AG10803 (cell line): ENCODE measurements at places on chromosomes 16 and 17.
A peak's percentile ranks its signal among the peaks of the same experiment; 100 is the strongest.

DNA sequence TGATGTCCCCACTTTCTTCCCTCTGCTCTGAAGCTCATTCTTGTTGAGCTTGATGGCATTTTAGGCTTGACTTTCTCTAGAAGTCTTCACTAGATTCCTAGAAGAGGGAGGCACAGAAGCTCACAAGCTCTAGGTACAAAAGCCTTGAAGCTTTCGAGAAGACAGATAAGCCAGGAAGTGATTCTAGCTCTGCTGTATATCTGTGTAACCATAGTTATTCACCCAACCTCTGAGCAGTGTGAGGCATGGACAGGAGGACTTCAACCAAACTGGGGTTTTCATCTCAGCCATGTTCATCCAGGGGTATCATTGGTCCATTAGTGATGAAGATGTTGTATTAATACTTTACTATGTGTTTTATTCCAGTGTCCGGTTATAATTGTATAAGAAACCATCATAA, 299.7 kb downstream of the CDH13 start:
- no peak for DNase-seq

DNA sequence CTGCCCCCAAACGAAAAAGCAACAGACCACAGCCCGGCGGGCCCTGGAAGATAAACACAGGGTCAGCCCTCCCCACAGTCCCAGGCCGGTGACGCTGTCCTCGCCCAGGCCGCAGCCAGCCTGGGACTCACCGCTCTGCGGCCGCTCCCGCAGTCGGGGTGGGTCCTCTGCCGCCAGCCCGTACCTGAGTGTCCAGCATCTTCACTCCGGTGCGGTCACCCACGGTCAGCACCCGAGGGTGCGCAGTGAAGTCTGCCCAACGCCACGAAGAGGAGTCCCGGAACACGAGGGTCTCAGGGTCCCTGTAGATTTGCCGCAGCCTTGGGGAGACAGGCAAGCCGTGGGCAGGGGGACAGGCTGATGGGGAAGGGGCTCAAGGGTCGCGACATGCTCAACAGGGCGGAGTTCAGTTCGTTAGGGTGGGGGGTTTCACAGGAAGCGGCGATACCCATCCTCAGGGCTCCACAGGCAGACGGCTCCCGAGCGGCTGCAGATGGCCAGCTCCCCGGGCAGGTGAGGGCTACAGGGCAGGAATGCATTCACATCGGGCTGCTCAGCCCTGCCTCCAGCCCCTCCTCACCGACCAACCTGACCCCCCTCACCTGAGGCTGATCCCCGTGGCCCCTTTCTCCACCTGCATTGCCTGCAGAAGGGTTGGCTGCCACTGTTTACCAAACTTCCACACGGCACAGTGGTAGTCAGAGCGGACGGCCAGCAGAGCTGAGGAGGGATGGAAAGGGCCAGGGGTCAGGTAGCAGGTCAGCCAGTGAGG, 5.5 kb downstream of the TAF1C start:
- no peak for DNase-seq

DNA sequence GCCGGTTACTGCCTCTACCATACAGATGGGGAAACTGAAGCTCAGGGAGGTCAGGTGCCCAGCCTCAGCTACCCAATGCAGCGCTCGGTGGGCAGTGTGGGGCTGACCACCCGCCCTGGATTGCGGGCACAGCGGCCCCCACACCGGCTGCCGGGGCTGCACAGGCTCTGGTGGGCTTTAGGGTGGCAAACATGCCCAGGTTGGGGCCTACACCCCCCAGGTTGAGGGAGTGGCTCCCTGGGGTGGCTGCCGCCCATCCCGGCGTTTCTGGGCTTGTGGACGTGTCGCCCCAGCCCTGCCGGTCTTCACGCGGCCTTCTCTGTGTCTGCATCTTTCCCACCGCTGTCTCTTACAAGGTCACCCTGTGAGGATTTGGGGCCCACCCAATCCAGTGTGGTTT, 40.9 kb upstream of the SSTR5 start:
- no peak for DNase-seq

GRCh38 chr17:38602453-38602852, 3.3 kb downstream of the SRCIN1 start:
- DNase-seq: peak; percentile 23

GRCh38 chr16:48950184-48950583, 331.5 kb downstream of the CBLN1 start:
- peak; percentile 28 for DNase-seq

DNA sequence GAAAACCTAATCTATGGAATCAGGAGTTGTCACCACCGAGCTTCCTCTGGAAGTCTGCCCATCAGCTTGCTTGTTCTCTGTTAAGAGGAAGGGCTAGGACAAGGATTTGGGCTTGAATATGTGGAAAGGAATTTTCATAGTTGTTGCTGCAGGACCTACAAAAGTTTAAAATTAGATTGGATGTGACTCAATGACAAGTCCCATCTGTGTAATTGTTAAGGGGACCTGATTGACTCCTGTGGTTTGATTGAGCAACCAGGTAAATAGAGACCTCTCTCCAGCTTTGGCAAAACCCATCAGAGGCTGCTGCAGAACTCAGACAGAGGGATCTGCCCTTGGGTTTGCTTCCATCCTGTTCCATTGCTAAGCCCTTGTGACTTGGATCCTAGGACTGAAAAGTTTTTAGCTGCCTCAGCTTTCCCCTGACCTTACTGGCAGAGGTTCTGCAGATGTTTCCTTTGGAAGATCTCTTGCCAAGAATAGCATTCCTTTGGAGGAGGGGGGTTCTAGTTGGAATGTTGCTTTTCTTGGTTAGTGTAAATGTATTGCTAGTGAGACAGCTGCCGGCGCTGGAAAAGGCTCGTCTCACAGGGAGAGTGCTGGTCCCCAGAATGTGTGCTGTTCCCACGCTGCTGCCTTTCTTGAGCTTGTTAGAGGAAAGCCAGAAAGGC, 50.0 kb downstream of the SF3B3 start:
- DNase-seq: peak; percentile 91

DNA sequence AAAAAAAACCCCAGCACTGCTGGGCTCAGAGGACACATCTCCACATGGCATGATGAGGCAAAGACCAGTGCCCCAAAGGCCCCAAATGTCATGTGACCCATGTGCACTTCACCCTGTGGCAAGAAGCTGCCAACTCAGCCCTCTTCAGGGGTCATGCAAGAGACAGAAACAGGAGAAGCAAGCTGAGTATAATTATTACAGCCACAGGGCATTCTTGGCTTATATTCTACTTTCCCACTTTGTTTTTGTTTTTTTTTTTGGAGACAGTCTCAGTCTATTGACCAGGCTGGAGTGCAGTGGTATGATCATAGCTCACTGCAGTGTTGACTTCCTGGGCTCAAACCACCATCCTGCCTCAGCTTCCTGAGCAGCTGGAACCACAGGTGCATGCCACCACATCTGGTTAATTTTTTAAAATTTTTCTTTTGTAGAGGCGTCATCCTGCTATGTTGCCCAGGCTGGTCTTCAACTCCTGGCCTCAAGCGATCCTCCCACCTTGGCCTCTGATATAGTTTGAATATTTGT, 32.7 kb upstream of the LITAF start:
- no peak for DNase-seq

DNA sequence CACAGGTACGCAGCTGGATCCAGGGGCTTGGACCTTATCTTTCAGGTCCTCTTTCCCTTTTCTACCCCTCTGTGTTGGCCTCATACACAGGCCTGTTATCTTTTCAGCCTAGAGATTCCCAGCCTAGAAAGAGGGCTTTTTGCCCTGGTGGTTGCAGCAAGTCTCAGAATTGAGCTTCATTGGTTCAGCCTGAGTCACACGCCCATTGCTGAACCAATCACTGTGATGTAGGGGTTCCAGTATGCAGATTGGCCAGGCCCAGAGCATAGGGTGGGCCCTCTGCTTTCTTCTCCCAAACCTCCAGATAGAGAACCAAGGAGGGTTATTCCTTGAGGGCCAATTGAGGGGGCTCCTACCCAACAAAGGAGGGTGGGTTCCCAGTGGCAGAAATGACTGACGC, 32.8 kb downstream of the GPT2 start:
- DNase-seq: no peak

GRCh38 chr17:61405686-61406536, 6.3 kb downstream of the TBX2 start:
- no peak for DNase-seq

GRCh38 chr17:49935526-49936210, 33.3 kb upstream of the DLX4 start:
- DNase-seq: no peak

GRCh38 chr16:5158494-5158893, 60.9 kb upstream of the EEF2KMT start:
- DNase-seq: no peak

GRCh38 chr17:81428948-81429774, 33.9 kb downstream of the BAHCC1 start:
- peak; percentile 72 for DNase-seq

DNA sequence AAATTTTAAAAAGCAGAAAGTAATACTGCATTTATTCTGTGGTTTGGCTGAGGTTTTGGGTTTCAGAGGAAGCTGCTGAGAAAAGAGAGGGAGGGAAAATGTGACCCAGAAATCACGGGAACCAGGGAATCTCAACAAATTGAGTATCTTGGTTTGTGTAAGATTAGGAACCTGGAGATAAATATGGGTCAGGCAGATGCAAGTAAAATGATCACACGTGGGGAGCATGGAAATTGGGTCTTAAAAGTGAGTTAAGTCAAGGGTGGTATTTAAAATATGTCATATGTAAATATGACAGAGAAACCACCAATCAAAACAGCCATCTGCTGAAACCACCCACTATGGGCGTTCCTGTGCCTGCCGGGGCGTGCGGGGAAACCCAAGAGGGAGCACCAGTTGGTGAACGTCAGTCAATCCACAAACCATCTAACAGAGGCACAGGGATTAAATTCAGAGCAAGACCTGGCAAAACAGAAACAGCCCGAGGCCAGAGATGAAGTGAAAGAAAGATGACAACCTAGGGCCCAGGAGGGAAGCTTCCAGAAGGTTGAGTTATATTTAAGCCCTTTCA, 33.4 kb downstream of the CDH13 start:
- DNase-seq: peak; percentile 79

- DNase-seq: no peak
Observed at GRCh38 chr16:12245921-12246720, 269.6 kb downstream of the SNX29 start.

GRCh38 chr16:78326731-78327130, 227.3 kb downstream of the WWOX start:
- DNase-seq: no peak

DNA sequence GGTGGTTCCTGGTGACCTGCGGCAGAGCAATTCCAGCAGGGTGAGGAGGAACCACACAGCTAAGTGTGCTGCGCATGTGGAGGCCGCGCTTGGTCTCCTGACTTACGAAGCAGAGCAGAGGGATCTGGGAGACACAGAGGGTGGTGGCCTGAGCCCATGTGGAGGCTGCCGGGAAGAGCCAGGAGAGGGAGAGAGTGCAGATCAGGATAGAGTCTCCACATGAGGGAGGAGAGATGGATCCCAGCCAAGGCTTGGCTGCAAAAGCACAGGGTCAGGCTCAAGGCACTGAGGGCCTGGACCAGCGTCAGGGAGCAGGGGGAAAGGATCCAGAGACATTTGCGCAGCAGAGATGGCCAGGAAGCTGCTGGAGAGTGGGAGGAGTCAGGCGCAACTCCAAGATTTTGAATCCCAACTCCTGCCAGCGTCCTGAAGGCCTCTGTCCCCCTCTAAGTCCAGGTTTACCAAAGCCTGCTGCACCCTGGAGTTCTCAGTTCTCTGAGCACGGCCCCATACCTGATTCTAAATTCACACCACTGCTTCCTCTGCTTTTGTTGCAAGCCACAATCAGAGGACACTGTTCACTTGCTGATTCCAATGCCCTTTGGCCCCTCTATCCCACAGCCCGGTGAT, 11.3 kb upstream of the MLLT6 start:
- peak; percentile 80 for DNase-seq

GRCh38 chr17:73480740-73481139, 163.5 kb downstream of the SDK2 start:
- no peak for DNase-seq

- DNase-seq: no peak
Observed at GRCh38 chr17:60128171-60128859, 21.5 kb upstream of the CA4 start.

GRCh38 chr16:17365591-17366298, 105.0 kb downstream of the XYLT1 start:
- peak; percentile 88 for DNase-seq

DNA sequence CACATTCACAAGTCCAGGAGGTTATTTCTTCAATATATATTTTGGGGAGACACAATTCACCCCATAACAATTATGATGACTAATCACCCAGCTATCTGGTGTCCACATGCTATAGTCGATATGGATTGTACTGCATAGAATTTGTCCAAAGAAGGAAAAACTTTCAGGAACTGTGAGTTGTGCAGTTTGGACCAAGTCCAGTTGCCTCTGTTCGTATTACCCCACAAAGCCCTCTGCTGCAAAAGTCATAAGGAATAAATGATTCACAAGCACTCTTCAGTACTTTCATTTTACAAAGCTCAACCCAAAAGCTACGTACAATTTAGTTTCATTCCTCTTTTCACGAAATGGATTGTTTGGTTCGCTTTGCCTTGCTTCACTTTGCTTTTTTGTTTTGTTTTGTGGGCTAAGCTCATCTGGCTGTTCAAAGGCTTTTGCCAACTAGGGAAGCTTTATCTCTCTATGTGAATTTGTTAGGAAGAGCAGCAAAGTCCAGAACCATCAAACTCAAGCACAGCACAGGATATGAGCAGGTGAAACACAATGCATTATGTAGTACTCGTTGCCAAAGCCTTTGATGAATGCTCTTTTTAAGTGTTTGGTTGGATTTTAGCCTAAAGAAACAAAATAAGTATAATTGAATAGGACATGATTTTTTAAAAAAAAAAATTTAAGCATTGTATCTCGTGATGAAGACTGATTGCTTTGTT, 98.6 kb downstream of the ZNF18 start:
- DNase-seq: no peak

DNA sequence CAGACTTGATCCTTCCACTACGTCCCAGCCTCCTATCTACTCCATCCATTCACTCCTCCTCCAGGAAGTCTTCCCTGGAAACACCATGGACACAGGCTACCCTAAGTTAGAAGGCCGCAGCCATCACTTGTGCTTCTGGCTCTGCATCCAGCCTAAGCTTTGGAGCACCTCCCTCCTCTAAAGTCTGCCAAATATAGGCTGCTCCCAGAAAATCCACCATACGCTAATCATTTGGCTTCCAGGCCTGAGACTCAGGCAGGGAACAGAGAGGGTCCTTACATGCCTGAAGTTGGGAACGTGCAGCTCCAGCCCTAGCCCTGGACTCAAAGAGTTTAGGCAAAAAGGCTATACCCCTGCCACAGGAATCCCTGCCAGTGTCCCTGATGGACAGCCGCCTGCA, 6.7 kb downstream of the PCGF2 start:
- no peak for DNase-seq

- DNase-seq: peak; percentile 62
Observed at GRCh38 chr16:11202260-11203091, 53.5 kb downstream of the SOCS1 start.
